ENCODE measurements at places on chromosomes 3 and 15.

DNA sequence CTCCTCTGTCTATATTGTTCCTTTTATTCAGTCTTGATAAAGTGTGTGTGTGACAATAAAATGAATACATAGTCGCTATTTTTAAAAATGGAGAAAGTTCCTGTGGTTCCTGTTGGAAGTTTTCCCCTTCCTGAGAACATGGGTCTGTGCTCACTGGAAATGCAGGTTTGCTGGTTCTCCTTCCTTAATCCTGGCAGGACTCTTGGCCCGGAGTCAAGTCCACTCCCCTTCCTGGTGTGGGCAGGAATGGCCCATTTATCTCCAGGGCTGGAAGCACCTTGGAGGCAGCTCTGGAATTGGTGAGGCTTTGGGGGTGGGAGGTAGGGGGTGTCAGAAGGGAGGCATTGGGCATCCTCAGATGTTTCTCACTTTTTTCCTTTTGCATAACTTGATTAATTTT, 30.1 kb downstream of the FOXL2 start:
- DNase-seq: no peak

DNA sequence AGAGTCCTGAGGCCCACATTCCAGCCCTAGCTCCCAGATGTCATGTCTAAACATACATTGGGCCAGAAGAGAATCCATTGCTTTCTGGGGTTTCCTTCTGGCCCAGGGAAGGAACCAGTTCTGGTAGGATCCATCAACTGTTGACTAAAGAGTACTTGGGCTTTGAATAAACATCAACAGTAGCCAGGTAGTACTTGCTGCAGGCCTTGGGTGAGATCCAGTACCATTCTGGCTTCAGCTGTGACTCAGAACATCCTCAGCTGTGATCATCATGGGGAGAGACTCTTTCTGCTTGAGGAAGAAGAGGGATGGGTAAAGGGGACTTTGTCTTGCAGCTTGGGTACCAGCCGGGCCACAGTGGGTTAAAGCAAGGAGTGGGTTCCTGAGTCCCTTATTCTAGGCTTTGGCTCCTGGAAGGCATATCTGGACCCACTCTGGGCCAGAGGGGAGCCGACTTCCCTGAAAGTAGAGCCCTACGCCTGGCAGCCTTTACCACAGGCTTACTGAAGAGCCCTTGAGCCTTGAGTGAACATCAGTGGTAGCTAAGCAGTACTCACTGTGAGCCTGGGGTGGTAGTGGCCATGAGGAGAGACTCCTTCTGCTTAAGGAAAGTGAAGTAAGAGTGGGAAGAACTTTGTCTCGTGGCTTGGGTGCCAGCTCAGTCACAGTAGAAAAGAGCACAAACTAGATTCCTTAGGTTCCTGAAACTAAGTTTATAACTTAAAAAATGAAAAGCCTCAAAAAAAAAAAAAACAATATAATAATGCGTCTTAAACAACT, 128.3 kb downstream of the GOLIM4 start:
- no peak for DNase-seq

DNA sequence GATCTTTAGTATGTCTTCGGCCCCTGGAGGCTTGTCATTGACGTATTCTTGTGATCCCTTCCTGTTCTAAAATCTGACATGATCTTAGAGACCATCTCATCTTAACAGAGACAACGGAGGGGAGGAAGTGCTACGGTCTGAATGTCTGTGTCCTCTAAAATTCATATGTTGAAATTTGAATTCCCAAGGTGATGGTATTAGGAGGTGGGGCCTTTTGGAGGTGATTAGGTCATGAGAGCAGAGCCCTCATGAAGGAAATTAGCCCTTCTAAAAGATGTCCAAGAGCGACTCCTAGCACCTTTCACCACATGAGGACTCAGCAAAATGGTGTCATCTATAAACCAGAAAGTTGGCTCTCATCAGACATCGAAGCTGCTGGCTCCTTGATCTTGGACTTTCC, 233.2 kb upstream of the CMC1 start:
- no peak for DNase-seq

- DNase-seq: no peak
Measured at GRCh38 chr3:176431038-176431418, 766.3 kb downstream of the TBL1XR1 start.

- no peak for DNase-seq
Measured at GRCh38 chr3:190666821-190667220, 152.9 kb downstream of the IL1RAP start.

- DNase-seq: peak; percentile 89
Measured at GRCh38 chr3:16179771-16180736, 5.6 kb downstream of the GALNT15 start.

DNA sequence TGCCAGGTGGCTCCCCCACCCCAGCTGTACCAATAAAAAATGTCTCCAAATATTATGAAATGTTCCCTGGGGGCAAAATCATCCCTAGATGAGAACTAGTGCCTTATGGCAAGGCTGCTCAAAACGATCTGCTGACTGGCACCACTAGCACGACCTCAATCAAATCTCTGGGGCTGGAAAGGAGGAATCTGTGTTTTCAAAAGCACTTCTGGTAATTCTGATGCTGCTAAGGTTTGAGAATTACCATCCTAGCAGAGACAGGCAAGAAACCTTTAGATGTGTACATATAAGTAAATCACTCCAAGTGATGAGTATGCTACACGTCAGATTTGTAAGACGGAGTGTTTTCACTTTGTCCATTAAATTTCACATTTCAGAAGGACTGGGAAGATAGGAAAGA, 360.1 kb upstream of the THRB start:
- DNase-seq: no peak

DNA sequence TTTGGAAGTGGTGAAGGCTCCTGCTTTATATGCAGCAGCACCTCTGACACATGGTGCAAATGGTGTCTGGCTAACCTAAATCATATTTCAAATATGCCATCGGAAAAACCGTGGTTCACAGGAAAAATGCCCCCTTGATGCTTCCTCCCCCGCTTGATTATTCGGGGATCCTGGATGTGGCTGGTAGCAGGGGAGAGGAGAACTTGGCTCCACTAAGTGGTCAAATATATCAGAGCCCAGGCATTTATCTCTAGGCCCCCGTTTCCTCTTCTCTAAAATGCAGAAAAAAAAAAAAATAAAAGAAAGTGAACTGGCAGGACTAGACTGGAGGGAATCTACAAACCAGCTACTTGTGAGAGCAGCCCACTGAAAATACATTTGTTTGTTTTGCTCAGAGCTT, 18.2 kb upstream of the ATP2B2 start:
- DNase-seq: no peak

DNA sequence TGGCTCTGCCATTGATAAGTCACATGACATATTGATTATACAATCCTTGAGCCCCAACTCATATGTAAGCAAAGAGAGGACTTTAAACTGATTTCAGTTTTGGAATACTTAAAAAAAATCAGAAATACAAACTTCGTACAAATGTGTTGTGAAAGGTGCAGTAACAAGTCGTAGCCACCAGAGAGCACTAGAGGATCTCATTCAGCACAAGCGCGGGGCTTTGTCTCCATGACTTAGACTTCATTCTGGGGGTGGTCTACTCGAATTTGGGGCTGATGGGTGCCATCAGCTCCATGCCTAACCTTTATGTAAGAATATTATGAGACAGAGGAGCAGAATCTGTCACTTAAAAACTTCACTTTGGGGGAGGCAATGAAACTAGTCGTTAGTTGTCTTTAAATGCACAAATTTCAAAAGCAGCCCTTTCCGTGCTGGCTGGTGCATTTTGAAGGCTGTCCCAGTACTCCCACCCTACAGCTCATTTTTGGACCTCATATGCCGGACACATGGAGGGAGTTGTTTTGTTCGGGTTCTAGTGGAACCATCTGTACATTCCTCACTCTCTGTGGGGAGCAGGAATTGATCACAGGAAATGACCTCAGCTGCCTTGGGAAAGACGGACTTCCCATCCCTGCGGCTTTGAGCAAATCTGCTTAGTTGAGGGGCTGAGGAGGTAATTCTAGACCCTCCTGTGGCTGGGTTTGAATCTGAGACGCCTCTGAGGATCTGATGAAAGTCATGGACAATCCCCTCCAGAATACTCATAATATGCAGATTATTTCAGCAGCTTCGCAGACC, 27.5 kb upstream of the MASP1 start:
- DNase-seq: peak; percentile 73

DNA sequence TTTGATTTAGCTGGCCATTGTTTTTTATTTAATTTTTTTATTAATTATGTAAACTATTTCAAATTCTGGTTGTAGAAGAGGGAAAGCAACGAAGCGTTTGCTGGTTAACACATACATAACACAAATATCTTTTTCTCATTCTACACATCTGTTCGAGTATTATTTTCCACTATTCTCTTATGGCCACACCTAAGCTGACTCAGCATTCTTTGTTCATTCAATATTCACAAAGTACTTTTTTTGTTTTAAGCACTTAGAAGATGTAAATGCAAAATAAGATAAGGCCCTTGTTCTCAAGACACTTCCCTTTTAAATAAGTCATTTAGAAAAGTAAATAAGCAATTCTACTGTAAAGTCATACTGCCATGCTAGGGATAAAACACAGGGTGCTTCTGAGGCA, 45.4 kb downstream of the CADM2 start:
- DNase-seq: no peak

GRCh38 chr3:103393395-103394186, 958.8 kb downstream of the ZPLD1 start:
- peak; percentile 82 for DNase-seq
